ENCODE measurements at places on chromosomes 2 and 18.
A peak's percentile ranks its signal among the peaks of the same experiment; 100 is the strongest.

DNA sequence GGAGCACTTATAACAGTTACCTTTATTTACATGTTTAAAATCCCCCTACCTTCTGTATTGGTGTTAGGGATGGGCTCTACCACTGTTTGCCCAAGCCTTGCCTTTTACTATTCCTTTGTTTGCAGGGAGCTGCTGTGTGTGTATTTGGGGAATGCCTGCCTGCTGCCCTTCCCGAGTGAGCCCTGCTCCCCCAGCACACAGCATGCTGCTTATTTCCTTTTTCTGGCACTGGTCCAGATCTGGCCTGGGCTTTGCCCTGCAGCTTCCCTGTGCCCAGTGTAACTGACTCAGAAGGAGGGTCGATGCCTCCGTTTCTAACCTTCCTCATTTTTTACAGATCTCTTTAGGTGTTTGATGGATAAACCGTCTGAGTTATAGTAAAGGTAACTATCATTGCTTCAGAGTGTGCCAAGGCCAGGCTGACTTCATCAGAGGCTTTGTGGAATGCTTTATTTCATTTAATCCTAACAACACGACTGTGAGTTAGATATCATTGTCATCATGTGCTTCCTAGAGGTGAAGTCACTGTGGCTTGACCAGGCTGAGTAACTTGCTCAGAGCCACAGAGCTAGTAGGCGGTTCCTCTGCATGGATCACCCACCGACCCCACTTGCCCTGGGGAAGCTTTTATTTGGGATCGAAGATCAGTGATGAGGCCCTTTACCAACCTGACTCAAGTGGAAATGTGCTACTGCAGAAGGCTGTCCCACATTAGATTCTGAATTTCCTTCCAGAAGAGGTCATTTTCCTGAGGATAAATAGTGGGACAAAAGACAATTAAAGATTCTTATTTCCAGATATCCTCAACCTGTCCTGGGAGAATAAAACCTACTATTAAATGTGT lies 238.8 kb downstream of the ZNF407 start:
- peak; percentile 32 for DNase-seq

GRCh38 chr2:105928563-105928962 lies 183.9 kb downstream of the NCK2 start:
- no peak for DNase-seq

GRCh38 chr2:44549856-44550255 lies 188.1 kb downstream of the CAMKMT start:
- no peak for DNase-seq

DNA sequence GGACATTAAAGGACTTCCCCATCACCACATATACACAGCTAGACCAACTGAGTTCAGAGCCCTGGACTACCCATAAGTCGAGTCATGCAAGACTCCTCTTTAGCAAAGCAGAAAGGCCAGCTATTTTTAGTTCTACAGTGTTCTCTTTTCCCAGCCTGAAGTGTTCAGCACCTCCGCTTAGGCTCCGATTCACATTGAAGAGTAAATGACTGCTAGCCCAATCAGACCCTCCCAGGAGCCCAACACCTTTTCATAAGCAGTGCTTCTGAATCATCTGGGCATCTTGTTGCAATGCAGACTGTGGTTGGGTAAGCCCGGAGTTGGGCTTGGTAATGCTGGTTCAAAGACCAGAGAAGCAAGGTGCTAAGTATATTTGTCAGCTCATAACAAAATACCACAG lies 138.6 kb upstream of the MSH6 start:
- no peak for DNase-seq

DNA sequence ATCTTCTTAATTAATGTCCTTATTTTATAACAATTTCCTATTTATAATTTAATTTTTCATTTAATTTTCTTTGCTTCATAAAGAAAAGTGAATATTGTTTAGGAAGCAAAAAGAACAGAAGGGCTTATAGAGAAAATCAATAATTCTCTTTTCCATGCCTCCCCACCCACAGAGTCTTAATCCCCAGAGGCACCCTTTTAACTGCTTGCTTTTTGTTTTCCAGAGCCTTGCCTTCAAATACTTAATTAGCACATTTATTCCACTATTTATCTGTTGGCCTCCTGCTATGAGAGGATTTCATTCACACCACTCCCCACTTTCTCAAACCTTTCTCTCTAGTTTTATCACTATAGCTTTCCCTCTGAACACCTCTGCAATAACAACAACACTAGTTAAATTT lies 373.6 kb downstream of the MBD2 start:
- DNase-seq: no peak

GRCh38 chr2:195543902-195544894 lies 112.8 kb upstream of the SLC39A10 start:
- peak; percentile 65 for DNase-seq

DNA sequence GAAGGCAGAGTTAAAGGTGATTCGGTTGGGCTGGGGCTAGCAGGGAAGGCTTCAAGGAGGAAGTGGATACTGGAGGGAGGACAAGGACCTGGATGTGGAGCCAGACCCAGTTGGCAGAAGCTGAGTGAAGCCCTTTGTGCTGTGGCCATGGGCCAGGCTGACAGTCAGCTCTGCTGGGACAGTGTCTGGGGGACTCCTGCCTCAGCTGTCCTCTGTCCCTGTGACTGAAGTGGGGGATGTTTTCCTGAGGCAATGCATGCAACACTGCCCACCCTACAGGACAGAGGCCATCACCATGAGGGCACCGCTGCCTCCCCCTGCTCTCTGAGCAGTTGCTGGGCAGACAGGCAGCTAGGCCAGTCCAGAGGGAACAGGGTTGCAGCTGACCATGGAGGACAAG lies 40.0 kb downstream of the ST8SIA5 start:
- no peak for DNase-seq

GRCh38 chr2:196711625-196712024 lies 72.1 kb downstream of the CCDC150 start:
- no peak for DNase-seq

GRCh38 chr18:70188113-70188512 lies 17.4 kb downstream of the RTTN start:
- DNase-seq: no peak

GRCh38 chr2:241967467-241968144 lies 98.1 kb downstream of the RTP5 start:
- DNase-seq: no peak

- no peak for DNase-seq
Observed at GRCh38 chr18:13110559-13110958, 108.0 kb upstream of the LDLRAD4 start.

- no peak for DNase-seq
Observed at GRCh38 chr2:127007652-127008051, 99.3 kb downstream of the BIN1 start.

DNA sequence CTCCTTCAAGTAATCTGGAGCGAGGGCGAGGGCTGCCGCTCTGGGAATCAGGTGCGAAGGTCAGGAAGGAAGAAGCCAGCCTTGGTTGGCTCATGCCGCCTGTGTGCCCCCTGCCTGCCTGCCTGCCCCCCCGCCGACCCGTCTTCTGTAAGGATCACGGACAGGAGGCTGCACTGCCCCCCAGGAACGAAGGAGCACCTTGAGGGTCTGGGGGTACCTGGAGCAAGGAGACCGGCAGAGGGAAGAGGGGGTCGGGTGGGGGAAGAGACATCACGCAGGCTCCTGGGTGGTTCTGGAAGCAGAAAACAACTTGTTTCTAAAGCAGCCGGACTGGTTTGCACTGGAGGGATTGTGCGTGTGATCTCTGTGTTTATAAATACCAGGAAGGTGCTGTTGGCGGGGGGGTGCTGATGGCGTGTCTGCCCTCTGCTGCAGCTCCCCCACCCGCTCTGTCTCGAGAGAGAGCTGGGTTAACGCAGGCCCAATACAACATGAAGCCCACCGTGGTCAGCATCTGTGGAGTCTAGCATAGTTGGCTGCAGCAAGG lies 1.7 kb downstream of the FOSL2 start:
- DNase-seq: peak; percentile 48

- peak; percentile 56 for DNase-seq
Observed at GRCh38 chr2:48600204-48600813, 17.3 kb upstream of the GTF2A1L start.

- DNase-seq: no peak
Observed at GRCh38 chr2:106759966-106760365, 126.0 kb downstream of the ST6GAL2 start.

GRCh38 chr2:15625344-15626036 lies 33.8 kb downstream of the DDX1 start:
- DNase-seq: no peak

GRCh38 chr2:12455661-12456060 lies 261.1 kb upstream of the TRIB2 start:
- DNase-seq: no peak

GRCh38 chr2:190635781-190636180 lies 13.1 kb upstream of the NAB1 start:
- peak; percentile 21 for DNase-seq

DNA sequence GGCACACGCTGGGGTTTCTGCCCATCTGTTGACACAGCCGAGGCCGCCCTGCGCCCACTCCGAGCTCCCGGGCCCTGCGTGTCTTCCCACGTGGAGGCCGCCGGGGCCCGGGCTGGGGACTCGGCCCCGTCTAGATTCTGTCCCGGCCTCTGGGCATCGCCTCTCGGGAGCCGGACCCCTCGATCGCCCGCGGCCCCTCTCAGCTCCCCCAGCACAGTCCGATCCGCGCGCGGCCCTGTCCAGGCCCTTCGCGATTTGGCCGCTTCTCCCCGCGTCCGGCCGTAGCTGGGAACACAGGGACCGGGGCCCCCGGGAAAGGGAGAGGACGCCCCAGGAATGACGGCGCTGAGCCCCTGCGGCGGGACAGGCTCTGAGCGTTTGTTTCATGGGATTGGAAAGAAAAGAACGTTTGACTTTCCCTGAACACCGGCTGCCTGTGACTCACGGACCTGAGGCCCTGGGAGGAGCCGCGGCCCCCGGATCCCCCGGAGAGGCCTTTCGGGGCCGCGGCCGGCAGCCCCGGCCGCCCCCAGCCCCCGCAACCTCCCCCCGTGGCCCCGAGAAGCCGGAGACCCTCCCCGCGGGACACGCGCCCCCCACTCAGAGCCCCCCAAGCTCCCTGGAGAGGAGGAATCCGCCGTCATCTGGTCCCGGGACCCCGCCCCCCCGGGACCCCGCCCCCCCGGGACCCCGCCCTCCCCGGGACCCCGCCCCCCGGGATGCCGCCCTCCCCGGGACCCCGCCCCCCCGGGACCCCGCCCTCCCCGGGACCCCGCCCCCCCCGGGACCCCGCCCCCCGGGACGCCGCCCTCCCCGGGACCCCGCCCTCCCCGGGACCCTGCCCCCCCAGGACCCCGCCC lies 62.7 kb upstream of the CTDP1 start:
- no peak for DNase-seq

DNA sequence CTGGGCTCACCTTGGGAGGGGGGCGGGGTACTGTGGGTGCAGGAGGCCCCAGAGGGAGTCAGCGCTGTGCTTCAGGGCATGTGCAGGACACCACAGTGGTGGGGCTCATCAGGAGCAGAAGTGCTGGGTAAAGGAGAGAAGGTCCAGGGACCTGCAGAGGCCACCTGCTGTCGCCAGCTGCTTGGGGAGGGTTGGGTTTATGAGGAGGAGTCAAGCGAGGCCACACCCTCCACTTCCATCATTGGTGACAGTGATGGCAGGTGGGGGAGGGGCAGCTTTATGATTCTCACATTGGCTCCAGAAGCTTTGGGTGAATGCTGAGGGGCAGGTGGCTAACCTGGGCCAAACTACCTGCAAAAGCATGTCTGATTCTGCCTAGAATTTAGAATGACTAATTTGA lies 392.6 kb downstream of the HRH4 start:
- no peak for DNase-seq

GRCh38 chr2:119011162-119011909 lies 69.3 kb downstream of the MARCO start:
- peak; percentile 71 for DNase-seq

GRCh38 chr2:81355436-81355835 lies 1050.9 kb upstream of the LRRTM1 start:
- DNase-seq: no peak

GRCh38 chr2:181235683-181236459 lies 221.3 kb upstream of the ITGA4 start:
- DNase-seq: no peak

DNA sequence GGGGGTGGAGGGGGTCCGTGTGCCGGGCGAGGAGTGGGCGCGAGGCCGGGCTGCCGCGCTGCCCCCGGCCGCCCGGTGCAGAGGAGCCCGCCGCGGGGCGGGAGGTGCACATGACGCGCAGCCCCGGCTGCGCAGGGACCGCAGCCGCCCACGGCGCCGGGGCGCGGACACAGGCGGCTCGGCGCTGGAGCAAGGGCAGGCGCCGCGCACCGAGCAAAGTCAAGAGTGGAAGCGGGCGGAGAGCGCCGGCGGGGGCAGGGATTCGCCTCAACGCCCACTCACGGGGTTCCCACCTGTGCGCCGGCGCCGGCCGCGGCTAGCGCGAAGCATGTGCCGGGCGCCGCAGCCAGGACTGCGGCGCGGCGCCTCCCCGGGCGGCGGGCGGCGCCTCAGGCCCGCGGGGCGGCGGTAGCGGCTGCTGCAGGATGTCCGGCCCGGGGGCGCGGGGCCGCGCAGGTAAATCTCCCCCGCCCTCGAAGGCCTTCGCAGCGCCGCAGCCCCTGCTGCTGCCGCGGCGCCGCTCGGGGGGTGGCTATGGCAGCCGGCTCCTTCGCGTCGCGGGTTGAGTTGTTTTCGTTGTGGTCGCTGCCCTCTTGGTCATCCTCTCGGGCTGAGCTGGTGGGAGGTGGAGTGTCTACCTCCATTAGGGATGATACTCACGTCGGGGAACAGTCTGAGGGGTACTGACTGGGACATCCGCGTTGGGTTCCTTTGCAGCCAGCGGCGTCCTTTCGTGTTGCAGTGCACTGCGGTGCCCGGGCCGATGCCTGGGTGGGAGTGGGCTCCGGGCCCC lies 216.3 kb upstream of the DTNA start:
- DNase-seq: peak; percentile 4

DNA sequence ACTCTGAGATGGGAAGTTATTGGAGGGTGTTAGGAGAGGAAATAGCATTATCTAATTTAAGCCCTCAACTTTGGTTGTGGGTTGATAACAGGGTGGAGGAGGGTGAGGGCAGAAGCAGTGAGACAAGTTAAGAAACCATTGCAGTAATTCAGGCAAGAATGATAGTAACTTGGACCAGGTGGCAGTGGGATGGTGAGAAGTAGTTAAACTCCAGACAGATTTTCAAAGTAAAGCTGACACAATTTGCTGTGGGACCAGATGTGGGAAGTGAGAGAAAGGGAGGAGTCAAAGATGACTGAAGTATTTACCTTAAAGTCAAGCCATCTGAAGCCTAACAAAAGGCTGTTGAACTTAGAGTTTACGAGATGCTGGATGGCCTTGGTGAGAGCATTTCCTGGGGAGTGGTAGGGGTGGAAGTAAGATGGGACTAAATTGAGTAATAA lies 163.2 kb upstream of the KLF7 start:
- no peak for DNase-seq

DNA sequence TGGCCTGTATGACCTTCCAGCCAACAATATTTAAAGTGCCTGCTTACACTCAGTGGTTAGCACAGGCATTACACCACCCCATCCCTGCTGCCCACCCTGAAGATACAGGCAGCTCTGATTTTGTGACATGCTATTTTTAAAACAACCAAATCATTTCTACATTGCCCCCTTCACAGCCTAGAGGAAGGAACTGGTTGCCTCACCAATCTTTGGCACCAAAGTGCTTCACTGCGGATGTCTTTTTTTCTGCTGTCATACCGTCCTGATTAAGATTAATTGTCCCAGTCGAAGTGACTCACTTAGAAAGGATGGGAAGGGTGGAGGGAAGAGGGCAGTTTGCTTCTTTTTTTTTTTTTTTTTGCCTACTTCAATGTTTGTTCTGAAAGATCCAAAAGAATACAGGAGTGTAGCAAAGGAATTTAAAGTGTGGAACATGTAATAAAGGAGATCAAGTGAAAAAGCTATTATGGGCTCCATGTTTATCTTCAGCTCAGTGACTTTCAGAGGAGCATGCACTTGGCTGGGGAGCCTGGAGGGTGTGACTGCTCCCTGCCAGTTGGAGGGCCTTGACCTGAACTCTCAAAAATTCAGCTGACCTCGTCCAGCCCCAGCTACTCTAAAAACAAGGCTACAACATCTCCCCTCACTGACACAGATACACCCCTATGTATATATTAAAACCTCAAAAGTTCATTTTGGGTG lies 501.1 kb upstream of the TNP1 start:
- no peak for DNase-seq
